ENCODE measurements at places on chromosomes 16 and 17. TPM values are rescaled to one million over a fixed set of nuclear protein-coding genes. Genes with fewer than 3 reads are reported as not detected.

Gene MRTFB
- 20.1 TPM for polyA plus RNA-seq

DNA sequence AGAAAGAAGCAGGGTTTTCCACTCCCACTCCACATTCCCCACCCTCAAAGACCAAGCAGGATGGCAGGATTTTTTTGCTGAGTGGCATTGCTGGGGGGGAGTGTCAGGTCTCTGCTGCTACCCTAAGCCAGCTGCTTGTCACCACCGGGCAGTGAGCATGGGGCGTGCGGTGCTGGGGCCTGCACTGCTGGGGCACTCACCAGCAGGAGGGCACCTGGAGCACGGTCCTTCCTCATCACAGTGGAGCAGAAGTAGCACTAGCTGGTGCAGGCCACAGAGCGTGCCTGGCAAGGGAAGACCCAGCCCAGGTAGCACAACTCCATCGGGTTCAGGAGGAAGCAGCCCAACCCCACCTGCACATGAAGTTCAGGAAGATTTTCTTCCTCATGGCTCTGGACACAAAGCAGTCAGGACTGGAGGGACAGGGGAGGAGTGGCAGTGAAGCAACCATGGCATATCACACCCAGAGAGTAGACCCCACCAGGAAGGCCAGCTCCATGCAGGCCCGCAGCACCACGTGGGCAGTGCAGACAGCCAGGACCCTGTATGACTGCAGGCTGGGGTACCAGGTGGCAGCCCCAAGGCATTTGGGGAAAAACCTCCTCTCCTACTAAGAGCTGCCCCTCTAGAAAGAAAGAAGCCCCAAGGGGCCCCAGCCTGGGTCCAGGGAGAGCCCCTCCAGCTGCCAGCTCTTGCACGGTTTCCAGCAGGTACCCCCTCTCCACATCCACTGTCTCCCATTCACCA lies 16.7 kb upstream of the MYO18A start:
- no peak for DNase-seq

- DNase-seq, result no peak
These were observed 206.1 kb downstream of the HAPSTR1 start for GRCh38 chr16:9297437-9298113.

GRCh38 chr17:8470447-8471047 lies 34.9 kb downstream of the NDEL1 start:
- DNase-seq, result no peak

Gene ADGRG1
- polyA plus RNA-seq, result 5.8 TPM

DNA sequence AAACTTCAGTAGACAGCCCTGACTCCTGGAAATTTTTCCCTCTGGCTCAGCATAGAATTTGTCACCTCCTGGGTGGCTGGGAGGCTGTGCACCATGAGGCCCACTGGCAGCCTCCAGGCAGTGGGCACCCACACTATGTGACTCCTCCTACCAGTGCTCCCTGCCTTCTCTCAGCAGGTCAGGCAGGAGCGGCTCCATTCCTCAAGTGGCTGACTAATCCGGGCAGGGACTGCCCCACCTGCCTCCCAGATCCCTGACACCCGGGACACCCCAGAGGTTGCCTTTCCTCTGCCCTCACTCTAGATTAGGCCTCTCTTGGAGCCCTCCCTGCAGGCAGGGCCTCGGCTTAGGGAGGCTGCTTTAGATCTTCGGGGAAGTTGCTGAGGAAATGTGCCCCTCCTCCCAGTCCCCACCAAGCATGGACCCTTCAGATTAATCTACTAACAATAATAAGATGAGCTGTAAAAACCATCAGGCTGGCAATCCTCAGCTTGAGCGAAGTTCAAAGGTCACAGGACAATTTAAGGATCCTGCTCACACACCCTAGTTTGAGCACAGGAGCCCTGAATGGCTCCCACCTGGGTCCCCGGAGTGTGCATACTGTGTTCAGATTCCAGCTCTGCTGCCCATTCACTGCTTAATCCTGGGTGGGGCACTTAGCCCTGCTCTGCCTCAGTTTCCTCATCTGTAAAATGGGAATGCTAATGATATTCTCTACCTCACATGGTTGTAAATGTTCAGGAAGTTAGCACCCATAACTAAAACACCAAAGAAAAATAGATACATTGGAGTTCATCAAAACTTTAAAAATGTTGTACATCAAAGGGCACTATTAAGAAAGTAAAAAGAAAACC lies 10.0 kb upstream of the MYCBPAP start:
- DNase-seq, result no peak

- DNase-seq, result no peak
These were observed 75.2 kb upstream of the GSE1 start for GRCh38 chr16:85537795-85538401.

- DNase-seq, result no peak
These were observed 224.9 kb downstream of the CA10 start for GRCh38 chr17:51933647-51934046.
